ENCODE measurements at places on chromosomes 12 and 14.

DNA sequence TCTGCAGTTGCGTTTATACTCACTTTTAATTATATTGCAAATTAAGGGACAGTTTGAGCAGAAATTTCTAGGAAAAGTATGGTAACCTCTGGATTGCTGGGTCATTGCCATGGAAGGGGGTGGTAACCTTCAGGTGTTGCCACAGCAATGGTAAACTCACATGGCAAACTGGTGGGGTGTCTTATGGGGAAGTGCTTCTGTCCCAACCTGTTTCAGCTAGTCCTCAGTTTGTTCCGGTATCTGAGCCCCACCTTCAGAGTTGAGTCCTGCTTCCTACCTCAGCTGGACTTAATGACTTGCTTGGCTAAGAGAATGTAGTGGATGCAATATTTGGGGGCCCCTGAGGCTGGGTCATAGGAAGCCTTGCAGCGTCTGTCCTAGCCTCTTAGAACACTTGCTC, 7.3 kb upstream of the CLMN start:
- no peak for DNase-seq

DNA sequence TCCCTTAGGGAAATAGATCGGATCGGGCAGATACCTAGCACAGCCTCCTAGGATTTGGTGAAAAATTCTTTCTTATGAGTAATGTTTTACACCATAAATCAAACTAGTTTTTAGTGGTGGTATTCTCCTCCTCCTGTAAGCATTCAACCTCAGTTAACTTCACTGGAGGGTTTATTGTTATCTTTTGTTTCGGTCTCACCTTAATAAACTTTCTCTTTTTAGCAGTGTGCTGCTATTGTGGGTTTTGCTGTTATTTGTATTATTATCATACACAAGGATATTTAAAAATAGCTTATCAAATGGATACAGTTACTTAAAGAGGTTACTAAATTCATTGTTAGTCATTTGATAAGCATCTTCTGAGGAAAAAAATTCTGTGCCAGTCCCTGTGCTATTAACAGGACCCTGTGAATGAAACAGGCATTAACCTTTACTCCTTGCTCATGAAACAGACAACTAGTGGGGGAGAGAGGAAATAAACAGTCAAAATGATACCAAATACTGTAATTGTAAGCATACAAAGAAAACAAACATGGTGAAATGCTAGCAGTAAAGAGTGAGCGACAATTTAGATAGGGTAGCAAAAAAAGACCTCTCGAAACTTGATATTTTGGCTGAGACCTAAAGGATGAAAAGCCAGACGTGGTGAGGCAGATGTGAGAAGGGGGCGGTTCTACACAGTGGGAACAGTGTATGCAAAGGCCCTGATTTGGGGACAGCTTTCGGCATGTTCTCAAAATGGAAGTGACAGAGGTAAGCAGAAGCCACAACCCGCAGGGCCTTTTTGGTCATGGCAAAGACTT, 178.7 kb upstream of the SOX5 start:
- DNase-seq: no peak

GRCh38 chr12:95763809-95764253, 26.7 kb downstream of the NTN4 start:
- no peak for DNase-seq

DNA sequence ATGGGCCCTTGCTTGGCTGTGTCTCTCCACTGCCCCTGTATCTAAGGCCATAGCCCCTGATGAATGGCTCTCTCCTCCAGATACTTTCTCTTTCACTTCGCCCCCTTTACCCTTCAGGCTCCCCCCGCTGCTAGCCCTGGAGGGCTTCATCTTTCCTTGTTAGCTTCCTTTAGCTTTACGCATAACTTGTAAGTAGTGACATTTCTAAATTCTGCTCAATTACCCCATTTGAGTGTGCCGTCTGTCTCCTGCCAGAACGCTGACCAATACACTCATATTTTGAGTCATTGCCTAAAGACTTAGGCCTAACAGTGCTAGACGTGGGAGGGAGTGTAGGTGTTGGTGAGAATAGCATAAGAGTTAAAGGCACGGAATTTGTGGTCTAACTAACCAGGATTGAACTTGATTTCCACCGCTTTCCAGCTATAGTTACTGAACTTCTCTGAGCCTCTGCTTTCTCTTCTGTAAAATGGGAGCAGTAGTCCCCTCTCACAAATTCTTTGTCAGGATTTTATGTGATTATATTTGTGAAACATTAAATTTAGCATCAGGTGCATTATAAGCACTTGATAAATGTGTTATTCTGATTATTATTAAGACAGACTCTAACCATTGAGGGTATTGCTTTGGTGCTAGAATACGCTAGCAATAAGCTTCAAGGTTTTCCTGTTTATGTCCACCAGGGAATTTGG, 129.3 kb downstream of the ZFP36L1 start:
- no peak for DNase-seq

DNA sequence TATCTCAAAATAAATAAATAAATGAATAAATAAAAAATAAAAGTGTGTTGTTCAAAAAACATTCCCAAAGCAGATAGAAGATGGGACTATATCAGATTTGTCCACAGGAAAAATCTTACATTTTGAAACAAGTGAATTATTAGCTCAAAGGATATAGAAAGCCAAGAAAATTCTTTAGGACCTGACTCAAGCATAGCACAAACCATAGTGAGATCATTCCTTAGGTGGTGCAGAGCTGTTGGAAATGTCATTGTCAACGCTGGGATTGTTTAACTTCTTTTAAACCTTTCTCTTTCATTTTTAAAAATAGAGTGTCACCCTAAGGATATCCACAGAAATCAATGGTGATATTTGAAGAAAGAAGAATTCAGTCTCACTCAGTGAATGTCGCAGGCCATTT, 43.5 kb downstream of the DRAM1 start:
- no peak for DNase-seq

DNA sequence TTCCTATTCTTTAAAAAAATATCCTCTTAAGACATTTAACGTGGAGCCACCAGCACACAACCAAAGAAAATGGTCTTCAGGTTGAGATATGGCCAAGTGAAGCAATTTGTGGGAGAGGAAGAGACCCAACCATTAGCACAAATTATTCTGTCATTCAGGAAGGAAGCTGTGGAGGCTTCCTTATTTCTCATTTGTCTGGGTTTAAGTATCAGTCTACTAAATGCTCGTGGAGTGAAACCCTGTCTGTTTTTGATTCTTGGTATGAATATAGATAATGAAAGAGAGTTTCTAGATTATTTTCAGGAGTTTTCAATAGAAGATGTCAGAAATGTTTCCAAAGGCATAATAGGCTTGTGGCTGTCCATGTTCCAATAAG, 125.1 kb downstream of the GPR65 start:
- DNase-seq: no peak

GRCh38 chr12:93146263-93146939, 217.3 kb upstream of the EEA1 start:
- no peak for DNase-seq

DNA sequence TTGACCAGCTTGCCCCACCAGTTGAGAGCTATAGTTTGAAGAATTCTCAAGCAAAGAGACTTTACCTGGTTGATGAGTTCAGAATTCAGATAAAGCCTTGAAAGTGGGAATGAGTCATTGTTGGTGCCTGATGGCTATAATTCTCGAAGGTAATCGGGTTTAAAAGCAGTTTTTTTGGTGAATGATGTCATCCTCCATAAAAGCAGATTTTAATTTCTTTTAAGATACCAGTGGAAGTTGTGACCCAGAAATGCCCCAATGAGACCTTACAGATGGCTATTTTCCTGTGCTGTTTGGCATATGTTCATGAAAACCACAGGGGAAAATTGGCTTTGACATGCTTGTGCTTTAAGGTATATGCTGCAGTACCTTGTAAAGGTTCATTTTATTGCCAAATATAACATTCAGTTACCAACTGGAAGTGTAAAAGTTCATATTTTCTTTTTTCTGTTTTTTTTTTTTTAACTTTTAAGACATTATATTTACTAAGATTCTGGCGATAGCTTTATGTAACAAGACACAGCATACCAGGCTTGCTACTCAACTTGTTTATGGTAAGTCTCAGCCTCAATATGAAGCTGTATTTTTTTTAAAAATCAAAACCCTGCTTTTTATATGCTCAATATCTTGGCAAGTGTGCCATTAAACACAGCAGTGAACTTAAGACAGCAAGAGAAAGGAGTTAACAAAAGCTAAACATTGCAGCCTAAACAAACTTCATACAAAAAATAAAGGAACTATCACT, 119.3 kb downstream of the LMNTD1 start:
- no peak for DNase-seq
